ENCODE measurements at places on chromosomes 6 and 20.

DNA sequence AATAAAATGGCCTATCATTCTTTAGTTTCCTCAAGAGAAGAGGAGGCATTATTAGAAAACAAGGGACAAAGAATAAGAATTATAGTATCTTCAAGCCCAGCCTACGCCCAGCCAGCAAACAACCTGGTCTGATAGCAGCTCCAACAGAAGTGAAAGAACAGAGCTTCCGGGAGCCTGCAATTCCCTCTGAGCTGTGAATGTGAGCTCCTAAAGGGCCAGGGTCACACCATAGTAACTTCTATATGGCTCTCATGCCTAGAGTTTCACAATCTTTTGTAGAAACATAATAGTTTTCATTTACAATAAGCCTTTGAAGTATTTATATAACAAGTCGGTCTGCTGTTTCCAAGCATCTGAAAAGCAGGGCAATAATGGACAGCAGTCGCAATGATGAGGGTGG is 116.5 kb downstream of the SMLR1 start:
- DNase-seq = no peak

GRCh38 chr6:27205375-27206278 is 41.9 kb upstream of the PRSS16 start:
- DNase-seq = peak; percentile 24

GRCh38 chr6:45563041-45563440 is 185.3 kb upstream of the SUPT3H start:
- no peak for DNase-seq

GRCh38 chr6:6545616-6546317 is 42.8 kb upstream of the LY86 start:
- no peak for DNase-seq

GRCh38 chr6:142857233-142857761 is 87.7 kb downstream of the HIVEP2 start:
- DNase-seq = no peak

DNA sequence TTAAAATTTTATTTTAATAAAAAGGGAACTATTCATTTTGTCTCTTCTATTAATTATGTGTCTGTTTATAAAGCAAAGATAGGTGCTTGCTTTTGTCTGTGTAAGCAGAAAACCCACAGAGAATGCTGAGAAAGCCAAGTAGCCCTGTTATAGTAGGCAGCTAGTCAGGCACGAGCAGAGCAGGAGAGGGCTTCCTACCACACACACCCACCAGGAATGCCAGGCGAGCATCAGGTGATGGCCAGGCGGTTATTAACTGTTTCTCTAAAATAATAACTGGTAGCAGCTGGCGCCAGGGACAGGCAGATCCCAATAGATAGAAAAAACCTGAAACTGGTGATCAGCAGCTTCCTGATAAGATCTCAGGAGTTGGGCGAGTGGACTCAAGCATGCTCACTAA is 15.7 kb downstream of the C6orf15 start:
- DNase-seq = no peak

DNA sequence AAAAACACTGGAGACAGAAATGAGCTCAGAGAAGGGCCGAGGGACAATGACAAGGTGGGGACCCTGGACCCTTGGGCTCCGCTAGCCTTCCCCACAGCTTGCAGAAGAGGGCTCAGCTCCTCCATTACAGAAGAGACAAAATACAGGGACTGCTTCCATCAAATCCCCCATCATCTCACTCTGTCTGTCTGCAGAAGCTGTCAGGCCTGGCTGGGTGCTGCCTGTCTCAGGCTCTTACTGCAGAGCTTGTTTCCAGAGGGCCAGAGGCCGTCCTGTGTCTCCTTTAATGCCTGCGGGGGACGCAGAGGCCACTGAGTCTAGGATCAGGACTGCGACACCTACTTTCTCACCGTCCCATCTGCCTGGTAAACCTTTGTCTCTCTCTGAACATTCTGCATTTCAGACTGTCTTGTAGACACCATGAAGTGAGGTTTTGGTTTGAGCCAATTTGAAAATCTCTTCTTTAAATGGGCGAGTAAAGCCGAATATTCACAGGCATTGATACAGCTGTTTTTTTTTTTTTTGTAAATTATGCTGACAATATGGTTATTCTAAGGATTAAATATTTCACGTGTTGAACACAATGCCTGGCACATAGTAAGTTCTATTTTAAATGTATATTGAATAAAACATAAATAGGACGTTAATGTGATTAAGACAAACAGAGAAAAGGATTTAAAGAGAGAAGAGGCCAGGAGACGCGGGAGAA is 28.3 kb downstream of the RNASET2 start:
- no peak for DNase-seq

DNA sequence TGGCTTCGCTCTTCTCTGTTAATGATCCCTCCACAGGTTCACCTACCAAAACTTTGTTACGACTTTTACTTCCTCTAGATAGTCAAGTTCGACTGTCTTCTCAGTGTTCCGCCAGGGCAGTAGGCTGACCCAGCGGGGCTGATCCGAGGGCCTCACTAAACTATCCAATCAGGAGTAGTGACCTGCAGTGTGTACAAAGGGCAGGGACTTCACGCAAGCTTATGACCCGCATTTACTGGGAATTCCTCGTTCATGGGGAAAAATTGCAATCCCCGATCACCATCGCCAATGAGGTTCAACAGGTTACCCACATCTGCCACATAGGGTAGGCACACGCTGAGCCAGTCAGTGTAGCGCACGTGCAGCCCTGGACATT is 771.4 kb upstream of the DEFB115 start:
- DNase-seq = no peak

GRCh38 chr20:40720826-40721225 is 31.8 kb upstream of the MAFB start:
- no peak for DNase-seq

DNA sequence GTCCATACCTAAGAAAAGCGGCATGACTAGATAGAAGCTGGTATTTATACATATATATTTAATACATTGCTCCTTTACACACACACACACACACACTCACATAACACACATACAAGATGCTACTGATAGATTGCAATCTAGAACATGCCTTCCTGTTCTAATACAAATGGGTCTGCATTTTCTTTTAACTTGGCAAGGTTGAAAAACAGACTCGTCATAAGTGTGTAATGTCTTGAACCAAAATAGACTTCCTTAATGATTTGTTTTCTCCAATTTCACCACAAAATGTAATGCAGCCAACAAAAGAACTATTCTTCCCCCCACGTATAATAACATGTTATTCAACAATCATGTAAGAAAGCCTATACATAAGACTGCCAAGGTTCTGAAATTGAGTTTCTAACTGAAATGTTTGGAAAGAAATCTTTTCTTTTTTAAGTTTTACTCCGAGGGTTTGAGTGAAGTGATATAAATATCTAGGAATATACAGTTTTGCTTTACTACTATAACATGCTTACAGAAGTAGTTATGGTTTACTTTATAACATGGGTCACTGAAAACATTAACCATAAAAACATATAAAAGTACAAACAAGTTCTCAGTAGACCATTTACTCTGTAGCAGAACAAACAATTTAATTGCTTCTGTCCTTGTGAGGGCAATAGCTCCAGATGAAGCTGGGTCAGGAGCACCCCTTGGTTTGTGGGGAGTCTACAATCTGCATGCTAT is 207.5 kb downstream of the FOXC1 start:
- no peak for DNase-seq

DNA sequence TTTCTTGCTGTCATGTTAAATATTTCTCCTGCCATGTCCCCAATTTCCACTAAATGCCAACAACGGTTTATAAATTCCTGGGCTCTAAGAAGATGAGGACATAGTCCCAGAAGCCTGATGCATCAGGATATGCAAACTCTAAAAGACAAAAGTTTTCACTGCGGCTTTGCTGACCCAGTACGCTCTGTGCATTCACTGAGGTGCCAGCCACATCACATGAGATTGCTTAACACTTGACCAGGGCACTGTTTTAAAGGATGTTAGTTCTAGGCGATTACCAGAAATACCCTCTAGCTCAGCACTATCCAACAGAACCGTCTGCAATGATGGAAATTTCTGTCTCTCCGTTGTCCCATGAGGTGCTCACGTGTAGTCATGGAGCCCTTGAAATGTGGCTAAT is 19.9 kb upstream of the ADTRP start:
- no peak for DNase-seq

DNA sequence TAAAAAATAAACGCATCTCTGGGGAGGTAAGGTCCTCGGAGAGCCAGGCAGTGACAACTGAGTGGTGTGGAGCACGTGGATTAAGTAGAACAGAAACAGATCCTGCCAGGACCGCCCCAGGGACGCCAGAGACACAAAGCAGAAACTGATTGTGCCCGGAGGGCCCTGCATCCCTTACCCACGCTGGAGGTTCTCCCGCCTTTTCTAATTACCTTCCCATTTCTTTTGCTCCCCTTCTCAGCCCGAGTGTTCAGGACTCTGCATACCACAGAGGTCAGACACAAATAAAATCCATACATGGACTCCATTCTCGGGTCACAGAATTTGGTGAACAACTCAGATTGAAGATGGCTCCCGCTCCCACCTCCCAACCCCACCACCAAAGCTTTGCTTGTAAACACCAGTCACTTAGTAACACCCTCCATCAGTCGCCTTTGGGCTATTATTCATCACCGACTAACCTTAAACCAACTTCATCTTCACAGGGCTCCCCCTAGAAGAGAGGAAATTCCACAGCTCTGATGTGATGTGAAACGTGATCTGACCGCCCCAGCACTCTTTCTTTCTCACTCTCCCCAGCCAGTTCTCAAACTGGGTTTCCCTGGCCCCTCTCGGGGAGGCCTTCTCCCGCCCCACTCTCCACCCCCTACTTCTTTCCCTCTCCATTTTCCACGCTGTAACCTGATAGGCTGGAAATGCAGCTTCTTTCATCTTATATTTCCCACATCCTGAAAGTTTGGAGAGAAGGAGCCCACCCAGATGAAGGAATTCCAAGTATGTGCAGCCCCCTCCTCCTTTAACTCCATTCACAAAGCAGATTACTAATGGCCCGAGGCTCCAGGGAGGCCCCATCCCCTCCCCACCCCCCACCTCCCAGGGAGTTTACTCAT is 32.5 kb upstream of the PIM1 start:
- DNase-seq = peak; percentile 25

GRCh38 chr6:127464161-127464880 is 5.1 kb upstream of the KIAA0408 start:
- DNase-seq = no peak

GRCh38 chr20:4781637-4782377 is 60.1 kb downstream of the PRND start:
- DNase-seq = no peak

DNA sequence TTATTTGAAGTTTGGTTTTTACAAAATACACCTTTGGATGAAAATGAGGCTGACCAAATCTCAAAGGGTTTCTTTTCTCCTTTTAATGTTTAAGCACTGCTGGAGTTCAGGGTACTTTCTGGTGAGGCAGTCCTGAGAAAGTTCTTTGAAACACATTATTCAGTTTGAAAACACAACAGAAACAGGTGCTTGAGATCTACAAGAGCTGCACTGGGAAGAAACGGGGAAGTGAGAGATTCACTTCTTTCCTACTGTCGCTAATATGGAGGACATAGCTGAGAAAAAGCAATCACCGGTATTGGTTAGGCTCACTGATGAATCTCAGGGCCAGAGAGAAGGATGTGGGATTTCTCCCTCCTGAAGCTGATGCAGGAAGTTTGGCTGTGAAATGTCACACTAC is 22.9 kb upstream of the TMEM170B start:
- no peak for DNase-seq

GRCh38 chr6:35804996-35805736 is at the start of gene LHFPL5:
LHFPL5 (plus strand) TSS chr6:35805352; CDS start chr6:35805671, 319 bp downstream.
- peak; percentile 56 for DNase-seq

DNA sequence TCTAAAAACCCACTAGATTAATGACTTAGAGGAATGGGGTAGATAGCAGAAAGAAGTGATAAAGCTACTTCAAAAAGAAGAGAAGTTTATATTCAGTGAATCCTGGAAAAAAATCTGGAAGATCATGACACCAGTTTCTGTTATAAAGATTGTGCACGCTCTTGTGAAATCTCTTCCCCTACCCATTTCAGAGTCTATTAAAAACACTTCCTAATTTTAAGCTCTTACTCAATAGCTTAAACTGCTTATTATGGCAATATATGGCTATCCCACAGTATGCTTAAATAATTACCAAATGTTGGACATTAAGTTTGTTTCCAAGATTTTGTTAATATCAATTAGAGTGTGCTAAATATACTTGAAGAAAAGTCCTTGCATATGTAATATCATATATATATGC is 585.3 kb upstream of the MAN1A1 start:
- DNase-seq = no peak

- DNase-seq = no peak
Measured at GRCh38 chr6:41579088-41579610, 33.0 kb downstream of the FOXP4 start.

- no peak for DNase-seq
Measured at GRCh38 chr20:23081263-23081819, 4.8 kb downstream of the CD93 start.

- DNase-seq = no peak
Measured at GRCh38 chr6:159760602-159761057, 1.2 kb upstream of the ACAT2 start.

DNA sequence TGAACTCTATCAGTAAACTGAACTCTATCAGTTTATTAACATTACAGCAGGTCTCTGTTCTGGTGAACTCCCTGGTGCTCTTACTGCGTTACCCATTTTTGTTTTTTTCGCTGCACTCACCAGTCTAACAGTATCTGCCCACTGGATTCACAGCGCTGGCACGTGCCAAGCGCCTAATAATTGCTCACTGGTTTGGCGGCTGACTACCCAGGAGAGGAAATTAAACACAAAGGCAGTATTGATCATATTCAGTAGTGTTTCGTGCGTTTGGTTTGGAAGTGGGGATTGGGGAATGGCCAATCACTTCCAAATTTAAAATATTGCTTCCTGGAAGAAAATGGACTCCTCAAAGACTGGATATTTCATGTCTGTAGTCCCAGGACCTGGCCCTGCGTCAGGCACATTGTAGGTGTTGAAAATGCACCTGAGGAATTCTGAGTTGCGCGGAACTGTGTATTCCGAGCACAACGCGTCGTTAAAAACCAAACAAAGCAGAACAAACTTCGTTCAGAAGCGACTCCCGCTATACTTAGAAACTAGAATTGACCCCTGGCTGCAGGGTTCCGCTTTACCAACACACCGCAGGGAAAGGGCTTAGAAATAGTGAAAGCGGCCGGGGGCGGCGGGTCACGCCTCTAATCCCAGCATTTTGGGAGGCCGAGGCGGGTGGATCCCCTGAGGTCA is 1.1 kb upstream of the RPS12 start:
- peak; percentile 44 for DNase-seq

GRCh38 chr6:123788319-123788718 is 15.3 kb upstream of the NKAIN2 start:
- no peak for DNase-seq

All from stimulated activated CD4-positive, alpha-beta T cell treated with anti-CD3 and anti-CD28 coated beads, Interleukin-4, amount 100 ng/mL, for 1 hour (primary cell).